ENCODE measurements at places on chromosomes 2 and 18.

GRCh38 chr2:149353421-149353820 lies 23.0 kb downstream of the LYPD6 start:
- no peak for DNase-seq

DNA sequence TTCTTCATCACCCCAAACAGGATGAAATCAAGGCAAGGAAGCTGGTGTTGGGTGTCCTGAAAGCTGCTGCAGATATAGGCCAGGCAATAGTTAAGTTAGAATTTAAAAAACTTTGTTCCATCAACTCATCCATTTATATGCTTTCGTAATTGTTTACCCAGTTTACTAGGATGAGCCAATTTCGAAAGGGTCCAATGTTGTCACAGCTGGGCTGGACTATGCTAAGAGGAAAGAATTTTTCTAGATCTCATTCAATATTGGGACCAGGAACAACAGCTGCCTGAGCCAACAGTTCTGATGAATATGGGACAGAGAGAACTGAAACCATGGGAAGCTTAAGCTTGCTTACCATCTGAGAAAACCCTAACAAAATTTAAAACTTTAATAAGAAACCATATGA lies 21.6 kb upstream of the SP3 start:
- DNase-seq, result no peak

GRCh38 chr2:16661936-16662839 lies 3.4 kb downstream of the CYRIA start:
- no peak for DNase-seq

DNA sequence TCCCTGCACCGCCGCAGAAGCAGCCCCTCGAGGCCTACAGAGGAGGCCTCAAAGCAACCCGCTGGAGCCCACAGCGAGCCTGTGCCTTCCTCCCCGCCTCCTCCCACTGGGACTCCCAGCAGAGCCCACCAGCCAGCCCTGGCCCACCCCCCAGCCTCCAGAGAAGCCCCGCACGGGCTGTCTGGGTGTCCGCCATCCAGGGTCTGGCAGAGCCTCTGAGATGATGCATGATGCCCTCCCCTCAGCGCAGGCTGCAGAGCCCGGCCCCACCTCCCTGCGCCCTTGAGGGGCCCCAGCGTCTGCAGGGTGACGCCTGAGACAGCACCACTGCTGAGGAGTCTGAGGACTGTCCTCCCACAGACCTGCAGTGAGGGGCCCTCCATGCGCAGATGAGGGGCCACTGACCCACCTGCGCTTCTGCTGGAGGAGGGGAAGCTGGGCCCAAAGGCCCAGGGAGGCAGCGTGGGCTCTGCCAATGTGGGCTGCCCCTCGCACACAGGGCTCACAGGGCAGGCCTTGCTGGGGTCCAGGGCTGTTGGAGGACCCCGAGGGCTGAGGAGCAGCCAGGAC lies 31.2 kb downstream of the GPC1 start:
- no peak for DNase-seq

- DNase-seq, result no peak
These were observed 128.7 kb downstream of the CAPN13 start for GRCh38 chr2:30678410-30679137.

GRCh38 chr2:32067549-32067948 lies 4.2 kb downstream of the SPAST start:
- no peak for DNase-seq
